ENCODE measurements at places on chromosomes 7 and 10. TPM values are rescaled to one million over a fixed set of nuclear protein-coding genes. Genes with fewer than 3 reads are reported as not detected.
A peak's percentile ranks its signal among the peaks of the same experiment; 100 is the strongest.

The CACNA2D1 gene
- total RNA-seq: 35.6 TPM

The CAV1 gene
- 1,104 TPM for total RNA-seq

GRCh38 chr10:43062402-43063160 is 14.3 kb upstream of the RET start:
- H3K4me1 ChIP-seq: peaks cover 8% of the 10 kb centered on the region
- H3K4me3 ChIP-seq: no peak overlapping the region
- H3K27ac ChIP-seq: no peak overlapping the region
- no peaks in the 10 kb centered on the region for H3K36me3 ChIP-seq

- peaks cover 11% of the 10 kb centered on the region for H3K27me3 ChIP-seq
- no peaks in the 10 kb centered on the region for H3K36me3 ChIP-seq
- H3K4me3 ChIP-seq: no peak overlapping the region
- no peak for DNase-seq
These were observed 62.1 kb upstream of the PRKAR2B start for GRCh38 chr7:106982415-106982814.

DNA sequence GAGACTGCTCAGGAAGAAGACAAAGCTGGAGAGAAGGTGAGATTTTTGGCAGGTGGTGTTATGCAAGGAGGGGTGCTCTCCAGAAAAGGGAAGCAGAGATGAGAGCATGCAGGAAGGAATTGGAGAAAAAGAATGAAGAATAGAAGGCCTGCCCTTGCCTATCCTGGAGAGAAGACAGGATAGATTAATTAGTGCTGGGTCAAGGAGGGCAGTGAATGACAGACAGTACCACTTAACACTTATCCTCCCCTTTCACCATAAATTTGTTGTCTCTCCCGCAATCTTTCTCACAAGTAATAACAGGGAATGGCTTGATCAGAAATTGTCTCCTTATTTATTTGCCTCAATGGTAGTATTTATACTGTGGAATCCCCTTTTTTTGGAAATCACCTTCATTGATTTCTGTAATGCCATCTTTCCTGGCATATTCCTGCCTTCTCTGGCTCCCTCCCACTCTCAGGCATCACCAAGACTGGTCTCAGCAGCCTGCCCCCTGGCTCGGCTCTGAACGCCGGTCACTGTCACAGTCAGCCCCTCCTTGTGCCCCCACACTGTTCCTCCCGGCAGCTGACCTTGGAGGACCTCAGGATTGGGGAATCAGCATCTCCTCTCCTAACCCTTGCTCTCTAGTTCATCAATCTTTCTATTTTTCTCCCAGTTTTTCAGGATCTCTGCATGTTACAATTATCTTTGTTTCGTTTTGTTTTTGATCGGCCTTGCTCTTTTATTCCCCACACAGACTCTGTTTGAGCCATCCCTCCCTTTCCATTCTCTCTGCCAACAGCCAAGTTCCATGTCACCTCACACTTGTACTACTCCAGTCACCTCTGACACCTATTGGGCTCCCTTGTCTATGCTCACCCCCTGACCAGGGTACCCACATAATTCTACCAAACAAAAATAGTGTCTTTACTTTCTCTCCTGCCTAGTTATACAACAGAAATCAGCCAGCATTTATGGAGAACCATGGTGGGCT is 294.2 kb downstream of the PLXDC2 start:
- H3K27ac ChIP-seq: no peak overlapping the region
- H3K4me3 ChIP-seq: no peak overlapping the region
- H3K36me3 ChIP-seq: peaks cover 5% of the 10 kb centered on the region
- no peak for DNase-seq
- H3K4me1 ChIP-seq: no peaks in the 10 kb centered on the region
- no peaks in the 10 kb centered on the region for H3K27me3 ChIP-seq

DNA sequence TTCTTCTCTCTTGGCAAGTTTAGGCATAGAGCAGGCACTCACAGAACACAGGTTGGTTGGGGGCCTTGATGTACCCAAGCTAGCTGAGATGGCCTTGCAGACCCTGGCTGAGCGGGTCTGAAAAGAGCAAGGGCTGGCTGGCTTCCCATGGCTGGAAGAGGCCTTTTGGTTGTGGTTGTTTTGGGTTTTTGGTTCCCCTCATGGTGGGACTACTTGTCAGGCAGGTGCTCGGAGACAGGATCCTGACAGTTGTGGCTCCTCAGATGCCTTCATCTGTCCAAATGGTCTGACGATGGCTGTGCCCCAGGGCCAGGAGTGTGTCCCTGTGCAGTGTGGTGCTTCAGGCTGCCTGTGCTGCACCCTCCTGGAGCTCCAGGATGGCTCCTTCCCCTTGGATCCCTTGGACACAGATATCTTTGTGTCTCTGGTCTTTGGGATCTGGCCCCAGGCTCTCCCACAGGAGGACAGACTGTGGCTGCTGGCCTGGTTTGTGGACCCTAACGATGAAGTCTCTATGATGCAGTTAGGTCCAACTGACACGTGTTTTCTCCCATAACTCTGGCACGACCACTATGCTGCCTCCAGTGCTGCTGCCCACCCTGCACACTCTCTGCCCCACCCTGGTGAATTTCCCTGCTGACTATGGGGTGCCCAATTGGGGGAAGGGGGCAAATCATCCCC is 321.5 kb upstream of the ZNF32 start:
- H3K36me3 ChIP-seq: no peaks in the 10 kb centered on the region
- no peak for DNase-seq
- peaks cover 7% of the 10 kb centered on the region for H3K27me3 ChIP-seq

GRCh38 chr10:113232928-113233511 is 283.0 kb downstream of the TCF7L2 start:
- no peaks in the 10 kb centered on the region for H3K36me3 ChIP-seq
- H3K4me3 ChIP-seq: peak overlapping the region; percentile 8
- DNase-seq: no peak
- peaks cover 13% of the 10 kb centered on the region for H3K4me1 ChIP-seq

DNA sequence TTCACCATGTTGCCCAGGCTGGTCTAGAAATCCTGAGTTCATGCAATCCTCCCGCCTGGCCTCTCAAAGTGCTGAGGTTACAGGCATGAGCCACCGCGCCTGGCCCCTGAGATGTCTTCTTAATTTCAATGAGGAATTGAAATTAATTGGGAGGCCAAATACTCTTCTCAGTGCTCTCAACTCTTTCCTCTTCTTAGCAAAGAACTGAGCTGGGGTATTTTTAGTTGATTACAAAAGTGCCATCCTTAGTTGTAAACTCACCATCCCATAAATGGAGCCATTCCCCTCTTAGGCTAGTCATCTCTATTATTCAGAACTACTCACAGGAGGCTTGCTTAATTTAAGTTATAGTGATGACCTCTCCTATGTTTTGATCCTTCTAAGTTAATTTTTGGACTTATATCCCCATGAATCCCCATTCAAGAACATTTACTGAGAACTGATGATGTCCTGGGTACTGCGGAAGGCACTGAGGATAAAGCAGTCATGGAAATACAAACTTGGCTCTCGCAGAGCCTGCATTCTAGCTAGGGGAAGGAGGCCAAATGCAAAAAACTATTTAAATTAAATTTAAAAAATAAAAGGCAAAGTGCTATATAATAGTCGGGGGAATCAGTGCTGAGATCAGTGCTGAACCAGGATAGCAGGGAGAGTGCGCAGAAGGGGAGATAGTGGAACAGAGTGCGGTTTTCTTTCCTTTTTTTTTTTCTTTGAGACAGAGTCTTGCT is 145.3 kb downstream of the SFMBT2 start:
- H3K27me3 ChIP-seq: no peaks in the 10 kb centered on the region
- H3K4me1 ChIP-seq: no peaks in the 10 kb centered on the region
- H3K4me3 ChIP-seq: no peak overlapping the region
- no peak for DNase-seq

DNA sequence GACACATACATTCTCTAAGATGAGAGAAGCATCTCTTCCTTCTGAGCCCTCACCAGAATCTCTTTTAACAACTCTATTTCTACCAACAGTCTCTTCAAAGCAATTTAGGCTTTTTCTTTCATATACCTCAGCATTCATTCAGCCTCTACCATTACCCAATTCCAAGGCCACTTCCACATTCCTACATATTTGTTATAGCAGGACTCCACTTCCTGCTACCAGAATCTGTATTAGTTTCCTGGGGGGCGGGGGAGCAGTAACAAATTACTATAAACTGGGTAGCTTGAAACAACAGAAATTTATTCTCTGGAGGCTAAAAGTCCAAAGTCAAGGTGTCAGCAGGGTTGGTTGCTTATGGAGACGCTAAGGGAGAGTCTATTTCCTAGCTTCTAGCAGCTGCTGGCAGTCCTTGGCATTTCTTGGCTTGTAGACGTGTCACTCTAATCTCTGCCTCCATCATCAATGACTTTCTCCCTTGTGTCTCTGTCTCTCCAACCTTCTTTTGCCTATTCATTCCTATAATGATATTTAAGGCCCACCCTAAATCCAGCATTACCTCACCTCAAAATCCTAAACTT is 7.4 kb downstream of the PRPS1L1 start:
- H3K36me3 ChIP-seq: no peaks in the 10 kb centered on the region
- peaks cover 15% of the 10 kb centered on the region for H3K4me1 ChIP-seq
- H3K27me3 ChIP-seq: peaks cover 2% of the 10 kb centered on the region
- peak overlapping the region; percentile 10 for H3K27ac ChIP-seq
- peak overlapping the region; percentile 1 for H3K4me3 ChIP-seq
- DNase-seq: no peak

DNA sequence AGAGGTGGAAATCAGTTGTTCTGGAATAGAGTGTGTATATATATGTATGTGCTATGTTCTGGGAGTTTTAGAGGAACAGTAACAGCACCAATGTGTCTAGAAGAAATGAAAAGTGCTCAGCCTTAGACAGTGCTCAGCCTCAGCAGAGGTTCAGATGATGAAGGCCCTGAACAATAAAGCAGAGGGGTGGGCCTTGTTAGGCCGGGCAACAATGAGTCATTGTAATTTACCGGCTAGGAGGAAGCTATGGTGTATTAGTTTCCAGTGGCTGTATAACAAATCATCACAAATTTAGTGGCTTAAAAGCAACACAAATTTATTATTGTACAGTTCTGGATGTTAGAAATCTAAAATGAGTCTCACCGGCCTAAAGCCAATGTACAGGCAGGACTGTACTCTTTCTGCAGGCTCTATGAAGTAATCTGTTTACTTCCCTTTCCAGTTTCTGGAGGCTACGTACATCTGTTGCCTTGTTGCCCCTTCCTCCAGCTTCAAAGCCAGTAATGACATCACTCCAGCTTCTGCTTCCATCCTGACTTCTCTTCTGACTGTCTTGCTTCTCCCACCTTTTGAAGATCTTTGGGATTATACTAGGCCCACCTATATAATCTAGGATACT is 84.6 kb downstream of the CH25H start:
- peaks cover 8% of the 10 kb centered on the region for H3K27me3 ChIP-seq
- DNase-seq: no peak
- no peak overlapping the region for H3K27ac ChIP-seq
- H3K36me3 ChIP-seq: no peaks in the 10 kb centered on the region
- peaks cover 49% of the 10 kb centered on the region for H3K4me1 ChIP-seq

- H3K4me1 ChIP-seq: peaks cover 8% of the 10 kb centered on the region
- peak overlapping the region; percentile 57 for H3K4me3 ChIP-seq
- no peaks in the 10 kb centered on the region for H3K36me3 ChIP-seq
- H3K27me3 ChIP-seq: no peaks in the 10 kb centered on the region
- DNase-seq: peak; percentile 75
These were observed 45.6 kb upstream of the SCIN start for GRCh38 chr7:12524794-12525386.

DNA sequence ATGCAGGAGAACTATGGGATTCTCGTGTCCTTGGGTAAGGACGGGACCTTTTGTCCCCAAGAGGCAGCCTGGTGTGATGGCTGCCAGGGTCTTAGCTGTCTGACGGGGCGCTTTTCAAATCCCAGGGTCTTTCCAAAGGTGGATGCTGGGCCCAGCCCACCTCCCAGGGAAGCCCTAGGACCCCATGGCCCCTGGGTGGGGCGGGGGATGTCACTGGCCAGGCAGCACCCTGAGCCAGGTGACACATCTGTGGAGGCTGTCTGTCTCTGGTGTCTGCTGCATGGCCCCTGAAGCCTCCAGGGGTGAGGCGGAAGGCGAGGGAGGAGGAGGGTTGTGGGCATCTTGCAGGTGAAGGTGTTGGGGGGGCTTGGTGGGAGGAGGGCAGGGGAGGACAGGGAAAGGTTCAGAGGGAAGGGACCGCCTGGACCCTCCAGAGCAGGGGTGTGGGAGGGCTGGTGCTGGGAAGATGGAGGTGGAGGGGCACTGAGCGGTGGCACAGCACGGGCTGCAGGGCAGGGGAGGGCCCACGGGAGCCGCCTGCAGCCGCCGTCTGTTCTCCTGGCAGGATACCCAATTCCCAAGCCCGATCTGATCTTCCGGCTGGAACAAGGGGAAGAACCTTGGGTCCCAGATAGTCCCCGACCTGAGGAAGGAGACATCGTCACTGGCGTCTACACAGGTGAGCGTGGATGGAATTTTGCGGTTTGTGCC is 7.0 kb downstream of the ZNF316 start:
- no peak overlapping the region for H3K4me3 ChIP-seq
- DNase-seq: no peak
- peaks cover 14% of the 10 kb centered on the region for H3K36me3 ChIP-seq
- no peak overlapping the region for H3K27ac ChIP-seq
- H3K27me3 ChIP-seq: no peaks in the 10 kb centered on the region

DNA sequence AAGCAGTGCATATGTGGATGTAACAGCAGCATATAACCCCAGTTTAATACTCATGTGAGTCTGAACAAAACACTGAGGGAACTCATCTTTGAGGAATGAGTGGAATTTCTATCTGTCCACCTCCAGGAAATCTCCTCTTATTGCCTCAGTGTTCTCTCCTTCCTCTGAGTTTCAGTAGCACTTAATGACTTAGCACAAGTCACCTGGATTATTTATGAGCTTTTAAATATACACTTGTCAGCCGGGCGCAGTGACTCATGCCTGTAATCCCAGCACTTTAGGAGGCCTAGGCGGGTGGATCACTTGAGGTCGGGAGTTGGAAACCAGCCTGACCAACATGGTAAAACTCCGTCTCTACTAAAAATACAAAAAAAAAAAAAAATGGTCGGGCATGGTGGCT is 4.3 kb downstream of the LRRC20 start:
- DNase-seq: peak; percentile 94
- H3K27ac ChIP-seq: peak overlapping the region; percentile 51
- H3K4me1 ChIP-seq: peaks cover 43% of the 10 kb centered on the region
- H3K27me3 ChIP-seq: peaks cover 14% of the 10 kb centered on the region

- peaks cover 8% of the 10 kb centered on the region for H3K27me3 ChIP-seq
- DNase-seq: no peak
- H3K4me3 ChIP-seq: no peak overlapping the region
- no peaks in the 10 kb centered on the region for H3K4me1 ChIP-seq
These were observed 33.3 kb upstream of the CAPZA2 start for GRCh38 chr7:116829041-116829440.

DNA sequence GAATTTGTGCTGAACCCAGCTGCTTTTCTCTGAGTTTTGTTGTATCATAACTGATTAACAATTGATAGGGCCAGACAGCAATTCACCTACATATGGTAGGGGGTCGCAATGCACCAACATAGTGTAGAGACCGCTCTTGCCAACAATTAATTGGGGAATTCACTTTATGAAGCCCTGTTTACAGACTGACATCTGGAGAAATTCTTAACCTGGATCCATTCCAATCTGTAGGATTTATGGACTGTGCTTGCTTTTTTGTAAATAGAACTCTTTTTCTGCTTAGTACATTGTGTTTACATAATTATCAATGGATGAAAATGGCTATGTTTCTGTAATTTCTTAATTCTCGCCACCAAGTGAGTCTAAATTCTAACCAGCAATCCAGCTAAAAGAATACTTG is 311.7 kb upstream of the BMPER start:
- no peak overlapping the region for H3K27ac ChIP-seq
- no peaks in the 10 kb centered on the region for H3K27me3 ChIP-seq
- DNase-seq: no peak
- no peaks in the 10 kb centered on the region for H3K36me3 ChIP-seq

- peaks cover 21% of the 10 kb centered on the region for H3K36me3 ChIP-seq
- peaks cover 62% of the 10 kb centered on the region for H3K4me1 ChIP-seq
- H3K27me3 ChIP-seq: no peaks in the 10 kb centered on the region
- DNase-seq: peak; percentile 51
These were observed 163.2 kb downstream of the JAZF1 start for GRCh38 chr7:28017372-28017771.
